ENCODE measurements at places on chromosomes 6 and 20.
A peak's percentile ranks its signal among the peaks of the same experiment; 100 is the strongest.

DNA sequence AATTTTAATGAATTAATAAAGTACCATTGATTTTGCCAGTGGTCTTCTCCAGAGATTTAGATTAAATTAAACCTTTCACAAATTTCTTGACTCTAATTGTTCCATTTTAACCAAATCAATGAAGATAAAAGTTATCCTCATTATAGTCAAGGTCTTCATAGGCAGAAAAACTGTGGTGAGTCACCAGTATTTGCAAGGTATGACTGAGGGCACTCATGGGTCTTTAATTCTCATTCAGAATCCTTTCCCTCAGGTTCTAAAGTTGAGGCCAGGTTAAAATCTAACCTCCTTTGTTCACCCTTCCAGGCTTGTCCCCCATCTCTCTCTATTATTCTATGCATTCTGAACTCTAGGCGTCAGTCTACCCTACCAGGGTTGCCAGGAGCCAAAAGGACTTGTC, 93.9 kb downstream of the JAG1 start:
- no peak for DNase-seq

DNA sequence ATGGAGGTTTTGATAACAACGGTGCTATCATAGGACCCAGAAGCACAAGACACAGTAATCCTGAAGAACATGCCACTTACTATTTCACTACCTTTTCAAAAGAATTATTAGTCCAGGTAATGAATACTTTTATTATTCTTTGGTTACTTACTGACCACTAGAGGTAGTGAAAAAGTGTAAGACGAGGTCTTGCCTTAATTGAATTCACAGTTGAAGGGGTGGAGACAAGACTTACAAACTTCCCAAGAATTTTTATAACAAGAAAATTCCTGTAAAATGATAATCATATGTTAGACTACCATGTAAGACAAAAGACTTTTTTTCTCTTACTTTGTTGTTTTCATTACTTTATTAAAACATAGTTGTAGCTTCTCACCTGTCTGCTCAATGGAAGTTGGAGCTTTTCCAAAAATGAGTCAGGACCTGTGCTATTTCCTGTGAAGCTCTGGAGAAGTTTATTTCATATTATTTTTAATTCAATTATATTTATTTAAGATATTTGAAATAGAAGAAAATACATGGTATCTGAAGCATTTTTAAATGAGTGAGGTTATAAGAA, 52.4 kb downstream of the DOP1A start:
- DNase-seq, result no peak

- DNase-seq, result no peak
These were observed 164.1 kb upstream of the ECI2 start for GRCh38 chr6:4299476-4299875.

DNA sequence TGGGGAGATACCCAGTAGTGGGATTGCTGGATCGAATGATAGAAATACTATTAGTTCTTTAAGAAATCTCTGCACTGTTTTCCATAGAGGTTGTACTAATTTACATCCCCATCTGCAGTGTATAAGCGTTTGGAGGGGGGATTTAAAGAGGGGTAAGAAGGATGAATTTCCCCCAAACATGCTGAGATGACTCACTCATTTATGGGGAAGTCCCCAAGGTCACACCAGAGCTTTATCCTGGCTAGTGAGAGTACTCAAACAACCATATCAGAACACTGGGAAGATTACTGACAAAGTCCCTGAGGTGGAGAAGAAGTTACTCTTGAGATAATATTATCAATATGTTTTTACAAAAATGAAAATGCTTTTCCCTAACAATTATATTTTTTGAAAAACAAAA, 44.0 kb downstream of the ROS1 start:
- DNase-seq, result no peak

GRCh38 chr6:143755301-143755744, 77.6 kb downstream of the PHACTR2 start:
- no peak for DNase-seq

GRCh38 chr6:56799989-56800388, 154.9 kb upstream of the BEND6 start:
- no peak for DNase-seq

DNA sequence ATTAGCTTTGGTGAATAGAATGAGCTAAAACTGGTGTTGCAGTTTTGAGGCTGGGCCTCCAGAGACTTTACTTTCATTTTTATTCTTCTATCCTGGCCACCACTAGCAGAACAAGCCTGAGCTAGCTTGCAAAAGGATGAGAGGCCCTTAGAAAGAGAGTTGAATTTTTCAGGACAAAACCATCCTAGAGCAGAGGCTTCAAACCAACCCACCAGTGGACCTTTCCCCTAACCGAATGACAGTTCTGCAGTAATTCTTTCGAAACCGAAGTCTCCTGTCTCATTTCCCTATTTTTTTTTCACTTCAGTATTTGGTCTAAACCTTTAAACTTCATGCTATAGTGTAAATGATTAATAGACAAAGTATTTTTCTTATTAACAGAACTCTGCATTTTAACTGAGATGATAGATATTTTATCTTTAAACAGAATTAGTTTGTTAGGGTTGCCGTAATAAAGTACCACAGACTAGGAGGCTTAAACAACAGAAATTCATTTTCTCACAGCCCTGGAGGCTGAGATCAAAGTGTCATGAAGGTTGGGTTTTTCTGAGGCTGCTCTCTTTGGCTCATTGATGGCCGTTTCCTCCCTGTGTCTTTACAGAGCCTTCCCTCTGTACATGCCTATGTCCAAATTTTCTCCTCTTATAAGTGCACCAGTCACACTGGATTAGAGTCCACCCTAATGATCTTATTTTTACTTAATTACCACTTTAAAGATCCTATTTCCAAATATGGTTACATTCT, 80.6 kb upstream of the PAK5 start:
- DNase-seq, result no peak

- DNase-seq, result no peak
These were observed 17.9 kb downstream of the CARMIL1 start for GRCh38 chr6:25297039-25297441.

- DNase-seq, result no peak
These were observed 73.0 kb upstream of the BTBD3 start for GRCh38 chr20:11844691-11845090.

DNA sequence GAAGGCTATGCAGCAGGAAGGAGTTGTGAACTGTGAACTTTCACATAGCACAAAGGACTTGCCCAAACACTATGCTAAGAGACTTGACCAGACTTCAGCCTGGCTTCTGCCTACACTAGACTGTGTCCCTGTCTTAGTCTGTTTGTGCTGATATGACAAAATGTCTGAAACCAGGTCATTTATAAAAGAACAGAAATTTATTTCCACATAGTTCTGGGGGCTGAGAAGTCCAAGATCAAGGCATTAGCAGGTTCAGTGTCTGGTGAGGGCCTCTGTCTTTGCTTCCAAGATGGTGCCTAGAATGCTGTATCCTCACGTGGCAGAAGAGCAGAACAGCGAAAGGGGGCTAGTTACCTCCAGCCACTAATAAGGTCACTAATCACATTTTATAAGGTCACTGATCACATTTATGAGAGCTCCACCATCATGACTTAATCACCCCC, 16.0 kb upstream of the MCM3 start:
- DNase-seq, result no peak

GRCh38 chr6:146857980-146858347, 259.2 kb downstream of the ADGB start:
- DNase-seq, result no peak

GRCh38 chr6:152863618-152864326, 113.2 kb downstream of the VIP start:
- DNase-seq, result peak; percentile 78

DNA sequence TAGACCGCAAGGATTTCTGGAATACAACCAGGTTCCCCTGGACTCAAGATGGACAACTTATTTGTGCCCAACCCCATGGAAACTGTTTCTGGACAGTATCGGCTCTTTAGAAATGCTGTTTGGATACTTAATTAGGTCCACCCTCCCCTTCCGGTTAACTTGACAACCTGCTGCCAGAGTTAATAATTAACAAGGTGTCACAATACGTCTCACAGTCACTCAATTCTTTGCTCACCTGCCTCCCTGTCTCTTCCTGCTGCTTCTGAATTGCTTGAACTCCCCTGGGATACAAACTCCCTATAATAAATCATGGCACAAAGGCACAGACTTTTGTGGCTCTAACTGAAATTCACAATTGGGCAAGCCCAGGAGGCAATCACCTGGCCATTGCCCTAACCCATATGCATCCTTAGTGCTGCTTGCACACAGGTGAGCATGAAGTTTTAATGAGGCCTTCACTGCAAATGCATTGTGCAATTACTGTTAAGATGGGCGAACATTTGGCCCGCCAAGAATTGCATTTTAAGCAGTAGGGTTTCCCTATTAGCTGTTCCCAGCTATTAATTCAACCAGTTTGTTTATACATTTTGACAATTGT, 504.4 kb upstream of the NOX3 start:
- DNase-seq, result no peak

- no peak for DNase-seq
These were observed 171.1 kb downstream of the WDR27 start for GRCh38 chr6:169530752-169531123.

- peak; percentile 76 for DNase-seq
These were observed 5.7 kb downstream of the COMMD7 start for GRCh38 chr20:32737371-32738223.

GRCh38 chr6:17966451-17966850, 21.0 kb downstream of the KIF13A start:
- no peak for DNase-seq

DNA sequence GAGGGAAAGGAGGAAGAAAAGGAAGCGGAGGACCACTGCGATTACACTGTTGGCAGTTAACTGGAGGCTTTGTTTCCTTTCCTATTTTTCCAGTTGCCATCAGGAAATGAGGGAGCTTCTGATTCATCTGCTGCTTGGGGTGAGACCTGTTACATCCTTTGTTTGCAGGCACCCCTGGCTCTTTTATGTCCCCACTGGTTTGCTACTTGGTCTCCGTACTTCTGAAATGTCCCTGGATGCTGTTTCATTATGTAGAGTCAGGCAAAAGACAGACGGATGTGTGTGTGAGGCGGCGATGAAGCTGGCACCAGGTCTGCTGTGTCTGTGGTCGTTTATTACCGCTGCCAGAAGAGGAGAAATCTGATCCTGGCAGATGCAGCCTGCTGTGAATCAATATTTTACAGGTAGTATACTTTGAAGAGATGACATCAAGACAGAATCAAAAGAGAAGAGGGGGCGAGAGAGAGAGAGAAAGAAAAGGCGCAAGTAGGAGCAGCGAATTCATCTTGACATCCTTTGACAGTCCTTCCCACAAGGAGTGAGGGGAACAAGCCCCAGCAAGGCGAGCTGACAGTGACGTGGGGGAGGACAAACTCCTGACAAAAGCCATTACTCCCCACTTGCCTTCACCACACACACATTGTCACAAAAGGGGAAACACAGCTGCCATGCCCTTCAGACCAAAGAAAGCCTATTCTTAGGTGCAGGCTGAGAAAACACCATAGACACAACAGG, 145.9 kb upstream of the FBXL4 start:
- DNase-seq, result no peak

GRCh38 chr6:130625825-130626527, 201.2 kb upstream of the SMLR1 start:
- no peak for DNase-seq

DNA sequence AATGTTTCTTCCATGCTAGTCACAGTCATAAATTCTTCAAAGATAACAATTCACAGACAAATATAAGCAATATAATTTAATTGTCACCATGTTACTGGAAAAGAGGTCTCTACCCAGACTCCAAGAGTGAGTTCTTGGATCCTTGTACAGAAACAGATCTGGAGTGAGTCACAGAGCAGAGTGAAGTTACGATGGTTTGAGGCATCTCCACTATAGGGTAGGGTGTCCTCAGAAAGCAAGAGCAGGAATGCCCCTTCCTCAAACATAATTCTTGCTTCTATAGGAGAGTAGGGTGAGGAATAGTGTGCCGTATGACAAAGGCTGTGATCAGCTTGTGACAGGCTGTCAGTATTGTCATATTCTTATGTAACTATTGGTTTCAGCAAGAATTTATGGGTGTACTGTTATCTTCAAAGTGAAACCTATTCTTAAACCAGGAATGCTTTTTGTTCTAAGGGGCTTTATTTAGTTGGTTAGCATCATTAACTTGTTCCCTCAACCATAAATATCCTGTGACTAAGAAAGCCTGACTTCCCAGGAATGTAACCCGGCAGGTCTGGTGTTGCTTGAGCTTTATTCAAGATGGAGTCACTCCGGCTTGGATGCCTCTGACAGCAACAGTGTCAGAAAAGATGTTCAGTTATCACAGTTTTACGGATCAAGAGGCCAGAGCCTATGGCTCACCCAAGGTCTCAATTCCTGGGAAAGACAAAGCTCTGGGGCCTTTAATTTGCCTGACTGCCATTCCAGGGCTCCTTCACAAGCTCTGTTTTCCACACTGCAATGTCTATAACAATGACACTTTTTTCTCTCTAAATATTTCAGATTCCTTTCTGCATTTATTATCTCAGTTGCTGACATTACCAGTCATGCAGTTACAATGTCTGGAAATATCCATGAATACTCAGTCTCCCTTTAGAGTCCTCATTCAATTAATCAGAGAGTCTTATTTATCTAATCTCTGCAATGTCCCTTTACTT, 298.6 kb downstream of the C6orf118 start:
- no peak for DNase-seq

DNA sequence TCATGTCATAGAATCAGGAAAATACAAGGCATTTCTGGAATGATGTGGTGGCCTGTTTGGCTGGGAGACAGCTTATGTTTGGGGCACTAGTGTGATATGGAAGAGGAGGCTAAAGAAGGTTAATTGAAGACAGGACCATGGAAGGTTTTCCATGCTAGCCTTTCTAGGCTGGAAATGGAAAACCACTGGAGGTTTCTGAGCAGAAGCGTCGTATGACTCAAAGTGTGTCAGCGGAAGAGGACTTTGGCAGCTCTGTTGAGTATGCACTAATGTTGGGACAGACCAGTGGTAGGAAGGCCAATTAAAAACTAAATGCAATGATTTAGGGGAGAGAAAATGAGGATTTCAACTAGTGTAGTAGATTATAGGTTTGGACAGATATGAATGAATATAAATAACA, 413.1 kb downstream of the PLCB1 start:
- DNase-seq, result no peak

DNA sequence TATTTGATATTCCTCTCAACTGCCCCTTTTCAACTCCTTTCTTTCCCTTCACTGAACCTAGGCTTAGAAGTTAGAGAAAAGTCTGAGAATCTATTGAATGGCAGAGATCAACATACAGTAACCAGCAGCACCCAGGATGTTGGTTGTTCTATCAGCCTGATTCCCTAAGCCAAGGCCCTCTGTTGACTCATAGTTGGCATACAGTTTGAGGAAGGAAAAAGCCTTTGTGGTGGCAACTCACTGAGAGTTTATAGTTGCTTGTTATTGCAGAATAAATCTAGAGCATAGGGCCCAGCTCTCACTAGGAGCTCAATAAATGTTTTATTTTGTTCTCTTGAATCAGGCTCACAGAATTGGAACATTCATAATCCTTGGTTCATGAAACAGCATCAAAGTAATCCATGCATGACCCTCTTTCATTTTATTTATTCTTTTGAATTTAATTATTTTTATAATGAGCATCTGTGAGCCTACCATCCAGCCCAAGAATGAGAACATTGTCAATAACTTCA, 119.1 kb upstream of the ADGRF1 start:
- DNase-seq, result no peak

- DNase-seq, result no peak
These were observed 26.2 kb upstream of the TCFL5 start for GRCh38 chr20:62887860-62888239.
